ENCODE measurements at places on chromosomes 6 and 20. TPM values are rescaled to one million over a fixed set of nuclear protein-coding genes. Genes with fewer than 3 reads are reported as not detected.

GRCh38 chr6:21348504-21349195 lies 244.9 kb upstream of the SOX4 start:
- DNase-seq: no peak

DNA sequence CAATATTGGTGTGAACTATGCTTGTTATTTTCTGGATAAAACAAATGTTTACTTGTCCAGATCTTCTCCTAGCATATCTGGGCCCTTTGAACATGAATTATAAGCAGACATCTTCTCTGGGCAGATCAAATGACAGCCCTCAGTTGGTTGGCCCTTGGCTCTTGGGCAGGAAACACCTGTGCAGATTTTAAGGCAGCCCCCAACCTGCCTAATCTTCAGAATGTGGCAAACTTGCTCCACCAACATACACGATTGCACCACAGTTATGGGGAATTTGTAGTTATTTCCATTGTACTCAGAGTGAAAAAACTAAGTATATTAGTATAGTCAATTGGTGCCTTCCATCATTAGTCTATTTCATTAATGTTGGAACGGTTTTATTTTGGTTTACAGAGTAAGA lies 94.9 kb upstream of the KCNK16 start:
- no peak for DNase-seq

- peak; percentile 99 for DNase-seq
These were observed at the start of the genes ACOT8 and ZSWIM3 for GRCh38 chr20:45857114-45857881. ACOT8 (minus strand) TSS chr20:45857392; CDS start chr20:45857315, 77 bp downstream. ZSWIM3 (plus strand) TSS chr20:45857614; CDS start chr20:45857826, 212 bp downstream.

DNA sequence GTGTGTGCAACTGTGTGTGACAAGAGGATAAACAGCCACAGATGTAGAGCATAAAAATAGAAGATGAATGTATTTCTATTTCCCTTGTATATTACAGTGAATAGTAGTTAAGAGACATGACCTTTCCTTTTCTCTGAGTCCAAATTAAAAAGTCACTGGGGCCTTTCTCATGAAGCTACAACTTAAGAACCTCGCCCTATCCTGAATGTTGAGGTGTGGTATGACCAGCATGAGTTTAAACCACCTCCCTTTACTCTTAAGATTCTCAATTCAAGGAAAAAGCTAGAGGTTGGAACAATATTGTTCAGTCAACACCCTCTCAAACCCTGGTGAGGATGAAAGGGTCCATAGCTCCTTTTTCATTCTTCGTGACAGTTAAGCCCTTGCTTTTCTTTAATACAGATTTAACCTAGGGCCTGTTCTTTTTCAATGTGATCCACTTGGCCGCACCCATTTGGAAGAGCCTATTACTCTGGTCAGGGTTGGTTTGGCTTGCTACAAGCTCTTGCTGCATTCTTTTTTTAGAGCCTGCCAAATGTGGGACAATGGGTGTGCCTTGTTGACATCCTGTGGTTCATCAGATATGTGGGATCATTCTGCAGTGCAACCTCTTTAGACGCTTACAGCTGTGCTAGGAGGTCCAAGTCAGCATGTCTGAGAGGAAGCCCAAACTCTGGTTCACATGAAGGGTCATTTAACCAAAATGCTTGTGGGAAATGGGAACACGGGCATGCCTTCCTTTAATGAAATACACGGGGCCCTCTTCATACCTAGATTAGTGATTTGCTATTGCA lies 290.0 kb downstream of the HAO1 start:
- no peak for DNase-seq

- DNase-seq: no peak
These were observed 19.5 kb upstream of the SIRT5 start for GRCh38 chr6:13554929-13555333.

GRCh38 chr20:49698477-49698876 lies 15.2 kb downstream of the B4GALT5 start:
- DNase-seq: no peak

DNA sequence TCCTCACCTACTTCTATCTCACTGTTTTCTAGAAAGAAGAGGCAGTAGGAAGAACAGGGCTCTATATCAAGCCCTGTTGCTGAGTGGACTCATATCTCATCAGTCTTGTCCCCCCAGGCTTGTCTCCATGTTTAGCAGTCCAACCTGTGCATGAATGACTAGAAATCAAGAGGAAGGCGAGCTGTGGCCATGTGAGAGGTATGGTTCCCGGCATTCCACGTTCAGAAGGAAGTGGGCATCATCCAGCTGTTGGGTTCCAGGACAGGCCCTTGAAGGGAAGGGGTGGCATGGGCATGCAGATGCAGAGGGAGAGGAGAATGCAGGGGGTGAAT lies 176.6 kb downstream of the MRPL14 start:
- no peak for DNase-seq

DNA sequence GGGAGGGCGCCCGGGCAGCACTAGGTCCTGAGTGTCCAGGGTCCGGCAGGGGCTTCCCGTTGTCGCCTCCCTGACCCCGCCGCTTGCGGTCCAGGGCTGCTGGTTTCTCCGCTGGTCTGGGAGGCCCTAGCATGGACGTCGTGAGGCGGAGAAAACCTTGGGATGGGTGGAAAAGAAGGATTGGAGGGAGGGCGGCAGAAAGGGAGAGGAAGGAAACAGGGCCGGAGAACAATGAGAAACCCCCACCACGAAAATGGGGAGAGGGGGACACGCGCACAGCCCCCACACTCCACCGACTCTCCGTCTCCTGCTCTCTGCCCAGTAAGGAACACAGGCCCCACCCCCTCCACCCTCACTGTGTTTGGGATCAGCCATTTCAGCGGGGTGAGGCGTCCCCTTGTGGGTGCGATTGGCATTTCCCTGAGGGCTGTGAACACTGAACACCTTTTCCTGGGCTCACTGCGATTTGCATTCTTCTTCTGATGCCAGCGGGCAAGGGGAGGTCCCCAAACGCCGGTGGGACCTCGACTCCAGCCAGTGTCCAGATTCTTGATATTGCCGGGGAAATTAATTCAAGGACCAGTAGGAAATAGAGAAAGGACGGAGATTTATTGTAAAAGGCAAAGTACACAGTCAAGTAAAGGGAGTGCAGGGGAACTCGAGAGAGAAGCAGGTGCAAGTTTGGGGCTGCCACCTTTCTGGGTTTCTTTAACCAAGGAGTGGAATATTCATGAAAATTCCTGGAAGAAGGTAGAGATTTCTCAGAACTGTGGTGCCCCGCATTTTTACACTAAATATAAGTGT lies 3.3 kb upstream of the RAET1G start:
- peak; percentile 96 for DNase-seq

GRCh38 chr6:157436219-157436943 lies 55.4 kb downstream of the ZDHHC14 start:
- DNase-seq: no peak

DNA sequence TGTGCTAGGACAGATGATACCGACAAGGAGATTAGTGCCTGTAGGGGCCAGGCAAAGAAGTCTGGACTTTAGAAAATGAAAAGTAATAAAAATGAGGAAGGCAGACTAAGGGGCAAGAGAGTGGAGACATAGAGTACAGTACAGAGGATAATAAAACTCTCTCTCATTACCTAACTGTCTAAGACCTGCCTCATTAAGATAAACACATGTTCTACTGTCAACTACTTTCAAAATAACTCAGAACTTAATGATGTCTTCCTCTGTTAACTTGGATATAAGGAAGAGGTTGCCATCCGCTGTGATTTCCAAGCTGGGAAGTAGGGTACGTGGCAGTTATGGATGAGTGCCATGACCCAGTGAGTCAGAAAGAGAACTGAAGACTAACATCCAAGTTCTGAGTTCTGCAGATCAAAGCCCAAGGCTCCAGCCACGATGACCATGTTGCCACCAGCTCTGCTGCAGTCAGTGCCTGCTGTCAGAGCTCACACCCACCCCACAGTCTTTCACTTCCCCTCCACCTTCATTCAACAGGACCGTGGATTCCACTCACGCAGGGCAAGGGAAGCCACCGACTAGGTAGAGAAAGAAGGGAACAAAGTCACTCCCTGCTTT lies 81.8 kb downstream of the KIF16B start:
- DNase-seq: peak; percentile 36

Gene GMPR
- total RNA-seq: 215 TPM

Gene MUCL3
- total RNA-seq: not detected

Gene TFAP2D
- total RNA-seq: not detected

All from testis (tissue), 5 donors.